HTR-8/SVneo (cell line): ENCODE measurements at places on chromosomes 7 and 10.

DNA sequence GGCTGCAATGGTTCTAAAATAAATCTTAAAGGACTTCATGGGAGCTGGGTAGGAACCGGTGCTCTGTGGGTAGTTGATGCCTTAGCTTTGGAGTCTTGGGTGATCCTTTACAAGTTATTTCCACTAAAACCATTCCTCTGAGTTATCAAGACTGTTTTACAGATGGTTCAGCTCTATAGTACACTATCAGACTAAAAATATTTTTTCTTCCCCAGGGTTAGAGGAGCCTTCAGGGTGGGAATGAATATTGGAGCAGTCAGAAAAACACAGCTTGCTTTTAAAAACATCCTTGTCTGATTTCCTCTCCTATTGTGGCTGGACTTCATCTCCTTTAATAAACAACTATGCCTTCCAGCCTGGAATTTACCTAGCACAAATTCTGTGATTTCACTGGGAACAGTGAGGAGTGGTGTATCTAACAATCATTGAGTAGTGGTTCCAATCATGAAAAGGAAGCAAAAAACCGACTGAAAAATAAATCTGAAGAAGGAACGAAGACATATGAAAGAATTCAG, 102.6 kb upstream of the AFAP1L2 start:
- no peak for DNase-seq

- no peak for DNase-seq
Observed at GRCh38 chr10:14163377-14164086, 167.2 kb downstream of the FRMD4A start.

GRCh38 chr7:9100289-9100688, 666.9 kb downstream of the NXPH1 start:
- no peak for DNase-seq

DNA sequence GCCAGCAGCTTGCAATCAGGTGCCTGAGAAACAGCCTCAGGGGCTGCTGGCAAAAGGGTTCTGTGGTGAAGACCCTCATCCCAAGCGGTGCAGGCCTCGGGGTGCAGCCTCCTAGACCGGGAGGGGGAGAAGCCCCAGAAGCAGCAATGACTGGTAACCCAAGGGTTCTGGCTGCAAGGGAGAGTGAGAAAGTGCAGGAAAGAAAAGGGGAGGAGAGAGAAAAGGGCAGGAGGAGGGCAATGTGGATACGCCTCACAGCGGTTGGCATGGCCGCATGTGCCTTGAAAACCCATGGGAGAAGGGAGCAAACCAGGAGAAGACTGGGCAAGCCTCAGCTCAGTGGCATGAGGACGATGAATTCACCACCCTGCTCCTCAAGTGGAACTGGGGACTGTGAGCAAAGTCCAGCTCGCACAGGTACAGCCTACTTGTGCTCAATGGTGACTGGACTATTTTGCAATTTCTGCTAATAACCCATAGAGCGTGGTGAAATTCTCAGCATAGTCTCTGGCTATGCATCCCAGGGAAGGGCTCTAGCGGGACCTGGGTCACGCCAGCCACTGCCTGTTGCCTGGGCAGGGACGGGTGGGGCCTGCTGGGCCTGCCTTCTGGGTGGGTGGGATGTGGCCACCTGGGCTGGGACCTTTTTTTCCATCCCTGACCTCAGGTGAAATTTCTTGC, 6.2 kb downstream of the CLRN3 start:
- no peak for DNase-seq

DNA sequence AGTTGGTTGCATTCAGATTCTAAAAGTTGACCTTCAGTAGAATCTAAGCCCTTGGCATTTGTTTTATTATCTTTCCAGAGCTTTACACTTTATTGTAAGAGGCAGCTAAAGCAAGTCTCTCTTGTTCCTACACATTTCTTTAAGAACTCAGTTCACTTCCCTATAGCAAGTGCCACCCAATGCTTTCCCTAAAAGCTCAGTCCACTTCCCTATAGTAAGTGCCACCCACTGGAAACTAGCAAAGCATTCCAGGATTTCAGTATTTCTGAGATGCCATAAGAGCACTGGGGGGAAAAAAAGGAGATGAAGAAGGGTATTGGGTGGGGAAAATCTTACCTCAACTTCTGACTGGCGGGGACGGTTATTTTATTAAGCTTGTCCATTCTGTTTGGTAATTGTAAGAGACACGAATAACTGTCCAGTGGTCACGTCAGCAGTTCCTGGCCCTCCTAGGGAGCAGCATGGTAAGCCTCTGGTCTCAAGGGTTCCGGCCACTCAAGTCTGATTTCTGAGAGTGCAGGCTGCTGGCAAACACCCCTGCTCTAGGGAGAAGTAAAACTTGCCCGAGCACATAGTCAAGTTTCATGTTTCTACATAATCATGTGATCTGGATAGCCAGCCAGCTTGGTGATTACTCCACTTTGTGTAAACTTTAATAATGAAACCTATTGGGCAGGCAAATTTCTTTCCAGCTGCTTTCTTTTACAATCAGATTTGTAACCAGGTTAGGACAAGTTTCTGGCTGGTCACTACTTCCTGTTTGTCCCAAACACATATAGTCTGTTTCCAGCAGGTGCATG, at the start of gene BLNK:
Gene BLNK, minus strand, starts transcription at position 554 of the 800 bp plus-strand sequence. Its CDS starts 171 bp downstream, at position 383.
- DNase-seq, result no peak

- no peak for DNase-seq
Observed at GRCh38 chr7:108135446-108136190, 5.5 kb upstream of the LAMB4 start.

DNA sequence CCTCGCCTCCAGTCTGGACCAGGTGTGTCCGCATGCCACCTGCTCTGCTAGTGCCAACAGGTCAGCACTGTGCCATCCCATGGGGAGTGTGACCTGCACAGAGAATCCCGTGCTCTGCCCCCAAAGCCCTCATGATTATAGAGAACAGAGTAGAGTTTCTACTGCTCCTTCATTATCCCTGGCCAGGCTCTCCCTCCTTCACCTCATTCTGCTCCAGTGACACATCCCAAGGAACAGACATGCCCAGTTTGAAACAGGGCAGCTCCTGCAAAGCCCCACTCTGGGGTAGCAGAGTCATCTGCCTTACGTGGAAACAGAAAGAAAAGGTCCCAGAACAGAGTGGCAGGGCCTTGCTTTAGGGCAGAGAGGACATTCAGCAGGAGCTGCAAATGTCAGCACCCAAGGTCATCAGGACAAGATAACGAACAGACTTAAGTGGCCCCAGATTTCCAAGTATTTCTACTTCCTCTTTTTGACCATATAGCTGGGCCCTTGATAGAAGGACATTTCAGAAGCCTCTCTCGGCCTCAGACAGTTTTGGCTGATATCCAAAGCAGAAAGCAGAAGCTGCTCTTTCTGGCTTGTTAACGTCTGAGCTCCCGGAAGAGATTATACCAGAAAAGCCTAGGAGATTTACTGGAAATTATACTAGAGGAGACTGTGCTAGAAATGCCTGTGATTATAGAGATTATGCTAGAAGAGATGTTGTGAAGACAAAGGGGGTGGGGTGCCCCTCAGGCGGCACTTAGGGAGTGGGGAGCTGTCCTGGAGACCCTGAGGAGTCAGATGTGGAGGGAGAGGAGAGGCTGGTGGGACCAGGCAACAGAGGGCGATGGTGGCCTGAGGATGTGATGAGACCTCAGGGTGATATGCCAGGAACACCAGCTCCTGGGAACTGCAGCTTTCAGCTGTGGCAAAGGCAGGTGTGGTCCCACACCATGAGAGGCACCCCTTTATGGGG, 12.6 kb downstream of the TMEM176B start:
- DNase-seq, result no peak

- peak; percentile 86 for DNase-seq
Observed at GRCh38 chr10:102775935-102776669, 32.4 kb downstream of the WBP1L start.

DNA sequence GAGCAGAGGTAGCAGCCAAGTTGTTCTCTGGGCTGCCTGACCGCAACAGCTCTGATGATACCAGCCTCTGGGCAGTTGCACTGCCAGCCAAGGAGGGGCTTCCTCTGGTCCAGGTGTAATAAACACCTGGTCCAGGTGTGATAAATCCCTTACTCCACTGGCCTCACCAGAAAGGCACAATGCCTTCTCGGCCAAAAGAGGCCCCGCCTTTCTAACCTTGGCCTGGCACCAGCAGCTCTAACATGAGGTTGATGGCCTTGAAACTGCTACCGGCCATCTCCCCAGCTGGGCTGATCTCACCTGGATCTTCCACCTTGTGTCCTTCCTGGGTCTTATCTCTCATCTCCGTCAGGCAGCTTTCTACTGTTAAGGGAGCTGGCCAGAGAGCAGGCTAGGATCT, 45.5 kb upstream of the PDZD8 start:
- DNase-seq, result no peak

DNA sequence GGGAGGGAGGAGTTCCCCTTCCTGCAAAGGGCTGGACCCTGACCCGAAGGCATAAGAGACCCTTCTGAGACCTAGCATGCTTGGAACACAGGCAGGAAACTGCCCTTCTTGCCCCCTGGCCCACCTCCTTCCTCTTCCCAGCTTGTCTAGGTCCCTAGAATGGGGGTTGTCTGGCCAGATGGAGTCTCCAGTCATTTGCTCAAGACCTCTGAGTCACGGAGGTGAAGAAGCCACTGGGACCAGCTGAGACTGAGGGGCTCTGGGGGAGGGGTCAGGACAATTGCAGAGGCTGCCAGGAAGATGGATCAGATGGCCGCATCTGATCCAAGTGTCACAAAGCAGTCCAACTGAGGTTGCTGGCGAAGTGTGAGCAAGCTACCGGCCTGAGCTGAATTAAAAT, 46.2 kb downstream of the COL13A1 start:
- DNase-seq, result no peak

DNA sequence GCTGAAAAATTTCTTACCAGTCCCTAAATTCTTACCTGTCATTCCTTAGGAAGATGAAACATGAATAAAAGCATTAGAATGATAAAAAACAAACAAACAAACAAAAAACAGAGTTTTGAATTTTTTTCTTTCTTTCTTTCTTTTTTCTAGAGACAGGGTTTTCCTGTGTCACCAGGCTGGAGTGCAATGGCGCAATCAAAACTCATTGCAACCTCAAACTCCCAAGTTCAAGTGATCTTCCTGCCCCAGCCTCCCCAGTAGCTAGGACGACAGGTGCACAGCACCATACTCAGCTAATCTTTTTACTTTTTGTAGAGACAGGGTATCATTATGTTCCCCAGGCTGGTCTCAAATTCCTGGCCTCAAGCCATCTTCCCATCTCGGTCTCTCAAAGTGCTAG, 26.5 kb downstream of the NT5C2 start:
- no peak for DNase-seq

GRCh38 chr10:60029475-60029874, 123.1 kb upstream of the CCDC6 start:
- no peak for DNase-seq

GRCh38 chr7:87426160-87426559, 49.3 kb downstream of the ABCB4 start:
- DNase-seq, result no peak

GRCh38 chr7:20598459-20599309, 16.8 kb upstream of the ABCB5 start:
- DNase-seq, result peak; percentile 50

DNA sequence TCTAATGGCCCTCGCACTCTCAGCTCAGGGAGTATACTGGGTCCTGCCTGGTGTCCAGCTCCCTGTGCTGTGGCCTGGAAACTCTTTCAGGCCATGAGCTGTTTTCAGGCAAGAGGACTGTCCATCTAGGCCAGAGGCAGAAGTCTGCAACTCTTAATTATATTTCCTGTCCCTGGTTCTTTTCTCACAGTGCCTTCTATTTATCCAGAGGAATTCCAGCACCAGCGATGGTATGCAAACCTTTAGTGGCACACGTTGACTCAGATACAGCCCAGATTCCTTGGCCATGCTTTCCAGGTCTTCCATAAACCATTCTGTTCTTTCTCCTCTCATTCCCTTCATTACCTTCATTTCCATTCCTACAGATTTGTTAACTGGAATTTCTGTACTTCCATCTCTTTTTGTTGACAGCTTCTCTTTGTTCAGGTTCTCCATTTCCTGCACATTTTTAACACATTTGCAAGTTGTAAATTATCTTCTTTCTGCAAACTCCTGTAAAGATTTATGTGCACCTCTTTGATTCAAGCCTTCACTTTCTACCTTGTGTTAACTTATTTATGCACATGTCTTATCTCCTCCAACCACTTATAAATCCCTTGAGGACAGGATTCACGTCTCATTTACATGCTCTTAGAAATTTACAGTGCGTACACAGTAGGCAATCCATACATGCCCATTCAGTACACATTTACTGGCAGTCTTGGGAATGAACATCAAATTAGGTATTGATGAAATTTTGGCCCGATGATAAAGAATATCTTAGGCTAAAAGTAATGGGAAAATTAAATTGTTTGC, 172.1 kb downstream of the CELF2 start:
- DNase-seq, result no peak

DNA sequence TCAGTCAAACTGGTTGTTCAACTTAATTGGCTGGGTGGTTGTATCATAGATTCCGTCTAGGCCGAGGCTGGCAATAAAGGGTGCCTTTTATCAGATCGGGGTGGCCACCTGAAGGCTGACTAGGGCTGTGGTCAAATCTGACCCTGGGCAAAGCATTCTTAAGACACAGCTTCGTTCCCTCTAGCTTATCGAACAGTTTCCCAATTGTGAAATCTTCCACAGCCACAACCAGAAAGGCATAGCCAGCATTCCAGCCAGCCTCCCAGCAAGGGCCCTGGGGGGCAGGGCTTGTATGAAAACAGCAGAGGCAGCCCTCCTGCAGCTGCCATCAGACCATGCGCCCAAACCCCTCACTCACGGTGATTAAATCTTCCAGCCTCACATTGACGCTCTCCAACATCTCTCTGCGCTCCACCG, 42.5 kb upstream of the TMEM213 start:
- no peak for DNase-seq

DNA sequence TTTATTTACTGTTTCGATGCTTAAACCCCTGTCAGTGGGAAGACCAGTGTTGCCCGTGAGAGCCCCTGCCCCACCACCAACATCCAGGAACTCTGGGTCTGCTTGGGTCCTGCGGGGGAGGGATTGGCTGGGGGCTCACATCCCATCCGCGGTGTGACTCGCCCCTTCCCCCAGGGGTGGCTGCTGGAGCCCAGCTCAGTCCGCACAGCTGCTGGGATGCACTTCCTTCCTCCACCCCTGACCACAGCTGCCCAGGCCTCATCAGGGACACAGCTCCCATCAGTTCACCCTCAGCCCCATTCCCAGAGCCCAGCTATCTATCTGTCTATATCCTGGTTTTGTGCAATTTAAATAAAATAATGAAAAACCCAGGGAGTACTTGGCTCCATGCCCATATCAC, 54.5 kb downstream of the JAKMIP3 start:
- no peak for DNase-seq

DNA sequence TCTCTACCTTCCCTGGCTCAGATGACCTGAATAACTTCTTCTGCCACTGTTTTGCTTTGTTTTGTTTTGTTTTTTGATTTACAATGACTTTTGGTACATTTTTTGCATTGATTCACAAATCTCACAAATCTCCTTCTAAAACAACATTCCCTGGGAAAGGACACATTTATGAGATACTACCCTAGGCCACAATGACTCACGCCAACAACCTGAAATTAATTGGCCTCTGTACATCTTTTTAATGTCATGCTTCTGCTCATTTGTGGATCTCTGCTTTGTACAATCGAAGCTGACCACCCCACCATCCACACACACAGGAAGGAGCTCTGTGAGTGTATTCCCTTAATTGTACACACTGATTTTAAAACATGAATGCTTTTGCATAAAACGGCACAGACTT, 156.7 kb upstream of the PFKP start:
- no peak for DNase-seq
